ENCODE measurements at places on chromosomes 13 and 19. TPM values are rescaled to one million over a fixed set of nuclear protein-coding genes. Genes with fewer than 3 reads are reported as not detected.

The SCGB2B2 gene
- 0.56 TPM for total RNA-seq

The MAP4K1 gene
- 2.7 TPM for total RNA-seq

The LILRB4 gene
- 8.7 TPM for total RNA-seq

The MCF2L gene
- total RNA-seq, result 33.1 TPM

The KLK2 gene
- total RNA-seq, result not detected

The CEACAM19 gene
- total RNA-seq, result 7.8 TPM

The MCEMP1 gene
- 3.0 TPM for total RNA-seq

The NCR1 gene
- total RNA-seq, result not detected

DNA sequence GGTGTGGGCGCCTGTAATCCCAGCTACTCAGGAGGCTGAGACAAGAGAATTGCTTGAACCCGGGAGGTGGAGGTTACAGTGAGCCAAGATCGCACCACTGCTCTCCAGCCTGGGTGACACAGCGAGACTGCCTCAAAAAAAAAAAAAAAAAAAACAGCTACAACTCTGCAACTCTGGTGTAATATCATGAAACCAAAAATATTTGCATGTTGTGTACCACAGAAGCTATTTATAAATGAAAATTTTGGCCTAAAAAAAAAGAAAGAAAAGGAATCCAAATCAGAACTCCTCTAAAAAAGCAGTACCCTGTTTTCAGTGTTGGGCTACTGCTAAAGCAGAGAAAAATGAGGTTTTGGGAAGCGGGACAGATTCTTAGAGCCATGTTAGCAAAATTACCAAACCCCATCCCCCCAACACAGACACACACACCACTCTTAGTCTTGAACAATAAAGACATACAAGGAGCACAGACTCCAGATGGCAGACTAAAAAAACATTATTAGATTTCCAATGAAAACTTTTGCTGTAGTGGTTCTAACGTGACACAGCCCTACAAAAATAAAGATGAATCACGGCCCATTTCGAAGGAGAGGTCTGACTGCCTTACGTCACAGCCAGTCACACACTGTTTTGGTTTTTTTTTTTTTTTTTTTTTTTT lies 51.5 kb downstream of the INSR start:
- no peak for DNase-seq

- DNase-seq, result no peak
These were observed 9.4 kb downstream of the DCT start for GRCh38 chr13:94470126-94470525.

- no peak for DNase-seq
These were observed 892 bp downstream of the TRIR start for GRCh38 chr19:12733369-12734214.

DNA sequence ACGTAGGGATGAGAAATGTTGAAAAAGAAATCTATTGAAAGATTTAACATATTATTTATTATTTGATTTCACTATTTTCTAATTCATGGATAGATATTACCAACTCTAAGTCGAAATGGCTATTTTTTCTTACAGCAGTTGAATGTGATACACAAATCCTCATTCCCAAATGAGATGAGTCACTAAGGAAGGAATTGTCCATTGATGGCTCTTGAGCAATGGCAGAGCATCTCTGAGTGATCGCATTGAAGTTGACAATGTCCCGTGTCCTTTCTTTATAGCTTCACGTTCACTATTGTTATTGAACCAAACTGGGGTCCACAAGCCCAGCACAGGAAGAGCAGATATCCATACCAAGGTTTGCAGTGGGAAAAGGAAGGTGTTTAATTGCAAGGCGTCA lies 648.3 kb upstream of the SPRY2 start:
- no peak for DNase-seq

- no peak for DNase-seq
These were observed 12.3 kb downstream of the WDFY2 start for GRCh38 chr13:51596541-51596940.

DNA sequence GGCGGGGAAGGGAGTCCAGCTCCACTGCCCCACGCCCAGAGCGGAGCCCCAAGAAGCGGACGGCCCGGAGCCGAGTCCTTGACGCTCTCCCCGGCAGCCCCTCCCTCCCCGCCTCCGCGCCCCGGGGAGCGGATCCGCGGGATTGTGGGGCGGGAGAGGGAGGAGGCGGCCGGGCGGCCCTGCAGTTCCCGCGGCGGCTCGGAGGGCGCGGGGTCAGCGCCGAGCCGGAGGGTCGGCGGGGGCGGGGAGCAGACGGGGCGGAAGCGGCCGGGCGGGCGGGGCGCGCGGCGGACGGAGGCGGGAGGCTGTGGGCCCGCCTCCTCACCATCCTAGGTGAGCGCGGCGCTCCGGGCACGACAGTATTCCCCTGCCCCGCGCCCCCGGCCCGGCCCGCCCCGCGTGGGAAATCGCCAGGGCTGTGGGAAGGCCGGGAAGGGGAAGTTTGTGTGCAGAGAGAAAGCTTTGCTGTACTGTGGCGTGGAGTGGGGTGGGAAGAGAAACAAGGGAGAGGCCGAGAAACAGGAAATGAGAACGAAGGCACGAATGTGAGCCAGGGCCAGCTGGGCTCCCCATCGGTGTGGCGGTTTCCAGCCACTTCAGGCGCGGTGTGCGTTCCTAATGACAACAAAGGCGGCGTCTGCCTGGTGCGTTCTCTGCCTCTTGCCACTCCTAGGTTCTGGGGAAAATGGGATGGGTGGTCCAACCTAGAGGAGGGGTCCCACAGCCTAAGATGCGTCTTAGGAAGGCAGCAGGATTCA lies 1.3 kb upstream of the KLF12 start:
- DNase-seq, result peak; percentile 89

- DNase-seq, result no peak
These were observed 20.7 kb downstream of the RAP2A start for GRCh38 chr13:97454699-97455098.

- no peak for DNase-seq
These were observed 131.0 kb downstream of the DLEU7 start for GRCh38 chr13:50712456-50712855.

All from posterior vena cava (tissue), 2 donors.